ENCODE measurements at places on chromosomes 7 and 10. TPM values are rescaled to one million over a fixed set of nuclear protein-coding genes. Genes with fewer than 3 reads are reported as not detected.

Gene FOXL3
- total RNA-seq = not detected

Gene CTBP2
- total RNA-seq = 65.1 TPM

Gene MOGAT3
- total RNA-seq = not detected

Gene ENO4
- 0.29 TPM for total RNA-seq

Gene CCNY
- total RNA-seq = 53.2 TPM

Gene PCDH15
- not detected for total RNA-seq

Gene CYP2C19
- not detected for total RNA-seq

Gene CACNB2
- under 0.01 TPM for total RNA-seq

Gene LDB3
- under 0.01 TPM for total RNA-seq

Gene MMD2
- total RNA-seq = not detected

Gene CYP2E1
- total RNA-seq = 1.8 TPM

Gene KCNIP2
- total RNA-seq = 1.4 TPM

Gene PTPN20
- 9.1 TPM for total RNA-seq

Gene MYH16
- under 0.01 TPM for total RNA-seq

Gene CYP3A5
- total RNA-seq = under 0.01 TPM

Gene TMEM236
- total RNA-seq = under 0.01 TPM

Measured in osteoblast (primary cell).